ENCODE measurements at places on chromosomes 7 and 10.

DNA sequence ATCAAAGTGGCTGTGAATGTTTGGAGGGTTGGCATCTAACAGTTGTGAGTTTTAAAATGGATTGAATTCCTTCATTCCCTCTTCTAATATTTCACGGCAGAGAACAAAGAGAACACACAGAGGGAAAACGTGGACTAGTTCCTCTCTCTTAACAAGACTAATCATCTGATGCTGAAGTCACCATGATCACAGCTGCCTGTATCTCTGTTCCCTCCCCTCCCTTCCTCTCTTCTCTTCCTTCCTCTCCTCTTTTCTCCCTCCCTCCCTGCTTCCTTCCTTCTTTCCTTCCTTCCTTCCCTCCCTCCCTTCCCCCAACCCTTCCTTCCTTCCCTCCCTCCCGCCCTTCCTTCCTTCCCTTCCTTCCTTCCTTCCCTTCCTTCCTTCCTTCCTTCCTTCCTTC lies 10.0 kb upstream of the GJD4 start:
- no peak for DNase-seq

GRCh38 chr10:51308116-51308515 lies 233.8 kb downstream of the PRKG1 start:
- no peak for DNase-seq

DNA sequence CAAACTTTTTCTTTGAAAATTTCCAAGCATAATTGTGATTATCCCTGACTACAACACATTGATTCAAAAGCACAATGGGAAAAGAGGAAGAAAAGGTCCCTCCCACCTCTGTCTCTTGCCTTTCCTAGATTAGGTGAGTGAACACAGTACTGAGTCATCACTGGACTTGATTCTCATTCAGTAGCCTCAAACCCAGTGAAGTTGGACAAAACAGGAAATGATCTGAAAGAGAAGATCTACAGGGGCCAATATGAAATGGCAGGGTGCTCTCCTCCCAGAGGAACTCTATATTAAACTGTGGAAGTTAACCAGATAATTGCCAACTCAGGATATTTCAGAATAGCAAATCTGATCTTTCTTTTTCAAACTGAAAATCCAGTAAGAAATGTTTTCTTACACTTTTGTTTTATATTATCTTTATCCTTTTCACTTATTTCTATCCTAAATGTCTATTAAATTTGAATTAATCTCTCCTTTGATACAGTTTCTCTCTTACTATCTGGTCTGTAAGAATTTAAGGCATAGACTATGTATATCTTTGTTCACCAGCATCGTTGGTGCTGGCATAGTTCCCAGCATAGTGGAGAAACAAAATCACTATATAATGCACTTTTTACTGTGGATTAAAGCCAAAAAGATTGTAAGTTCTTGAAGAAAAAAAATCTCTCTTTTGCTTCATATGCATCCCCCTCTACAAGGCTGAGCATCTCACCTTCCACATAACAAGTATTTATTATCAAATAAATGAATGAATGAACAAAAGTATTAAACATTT lies 41.4 kb upstream of the IKZF1 start:
- no peak for DNase-seq

GRCh38 chr10:125441151-125441550 lies 241.8 kb downstream of the TEX36 start:
- no peak for DNase-seq

DNA sequence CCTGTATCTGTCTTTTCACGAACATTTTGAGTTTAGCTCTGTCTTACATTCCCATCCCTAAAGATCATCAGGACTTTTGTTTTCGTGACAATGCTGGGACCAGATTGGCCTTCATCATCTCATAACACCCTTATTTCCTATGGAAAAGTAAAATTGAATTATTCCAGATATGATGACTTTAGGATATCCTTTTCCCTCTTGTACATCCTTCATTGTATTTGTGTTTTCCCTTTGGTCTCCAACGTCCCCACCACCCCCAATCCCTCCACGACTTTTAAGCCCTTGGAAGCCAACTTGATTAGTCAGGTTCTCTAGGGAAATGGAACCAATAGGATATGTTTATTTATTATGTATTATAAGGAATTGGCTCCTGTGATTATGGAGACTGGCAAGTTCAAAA lies 167.6 kb downstream of the ARL4A start:
- no peak for DNase-seq

GRCh38 chr7:158281441-158281840 lies 306.2 kb downstream of the PTPRN2 start:
- no peak for DNase-seq

DNA sequence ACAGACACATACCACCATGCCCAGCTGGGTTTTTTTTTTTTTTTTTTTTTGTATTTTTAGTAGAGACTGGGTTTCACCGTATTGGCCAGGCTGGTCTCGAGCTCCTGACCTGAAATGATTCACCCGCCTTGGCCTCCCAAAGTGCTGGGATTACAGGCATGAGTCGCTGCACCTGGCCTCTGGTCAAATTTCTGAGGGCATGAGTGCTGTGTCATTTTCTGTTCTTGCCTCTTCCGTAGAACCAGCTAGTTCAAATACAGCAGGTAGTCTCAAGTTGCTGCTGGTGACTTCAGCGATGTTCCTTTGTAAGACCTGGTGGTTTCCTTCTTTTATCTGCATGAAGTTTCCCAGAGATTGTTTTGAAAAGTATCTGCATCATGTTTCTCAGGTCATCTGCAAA lies 134.8 kb upstream of the SHH start:
- no peak for DNase-seq
